Activated T-cell treated with anti-CD3 and anti-CD28 coated beads, Interleukin-2, amount 50 U/mL, for 48 hours (primary cell): ENCODE measurements at places on chromosomes 5 and 9.

- DNase-seq = no peak
Observed at GRCh38 chr5:123151227-123151909, 62.3 kb downstream of the PRDM6 start.

DNA sequence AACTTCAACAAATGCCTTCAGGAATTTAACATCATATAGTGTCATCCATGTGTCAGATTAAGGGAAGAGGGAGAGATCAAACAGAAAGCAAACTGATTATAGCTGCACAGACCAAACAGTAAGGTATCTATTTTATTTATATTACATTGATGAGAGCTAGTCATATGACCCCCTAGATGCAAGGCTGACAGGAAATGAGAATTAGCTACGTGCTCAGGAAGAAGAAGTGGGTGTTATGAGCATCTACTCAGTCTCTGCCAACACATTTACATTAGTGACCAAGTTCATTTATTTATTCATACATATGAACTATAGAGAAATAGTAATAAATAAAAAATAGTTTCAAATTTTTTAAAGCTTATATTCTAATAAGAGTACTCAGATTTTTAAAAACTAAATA, 787.3 kb downstream of the KCTD16 start:
- DNase-seq = no peak

- no peak for DNase-seq
Observed at GRCh38 chr9:93052791-93053540, 5.5 kb upstream of the SUSD3 start.

GRCh38 chr9:81213456-81213855, 475.9 kb downstream of the TLE1 start:
- DNase-seq = no peak

GRCh38 chr9:76557674-76558225, 98.8 kb downstream of the GCNT1 start:
- DNase-seq = no peak

DNA sequence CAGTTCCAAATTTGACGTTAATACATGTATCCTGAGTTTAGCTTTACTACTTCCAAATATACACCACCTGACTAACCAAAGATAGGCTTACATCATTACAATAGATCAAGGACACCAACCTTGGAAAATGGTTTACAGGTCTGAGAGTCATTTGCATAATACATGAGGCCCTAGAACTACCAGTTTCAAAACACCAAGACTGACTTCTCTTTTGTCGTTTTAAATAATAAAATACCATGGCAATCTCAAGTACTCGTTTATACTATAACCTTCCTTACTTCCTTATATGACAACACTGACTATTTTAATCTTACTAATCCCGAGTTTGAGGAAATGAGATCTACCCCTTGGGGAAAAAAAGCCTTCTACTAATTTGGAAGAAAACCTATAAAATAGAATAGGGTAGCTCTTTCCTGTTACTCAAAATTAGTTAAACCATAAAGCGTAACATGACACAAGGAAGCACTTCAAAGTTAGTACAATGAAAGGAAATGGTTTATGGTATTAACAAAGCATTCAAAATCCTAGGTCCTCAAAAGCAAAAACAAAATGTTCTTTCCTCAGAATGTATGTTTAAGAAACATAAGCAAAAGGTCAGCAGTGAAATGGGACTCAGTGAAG, 42.1 kb downstream of the UBQLN1 start:
- no peak for DNase-seq

GRCh38 chr9:107422189-107423185, 67.1 kb downstream of the KLF4 start:
- peak; percentile 54 for DNase-seq

GRCh38 chr9:17135295-17136160, 688 bp downstream of the CNTLN start:
- peak; percentile 17 for DNase-seq

DNA sequence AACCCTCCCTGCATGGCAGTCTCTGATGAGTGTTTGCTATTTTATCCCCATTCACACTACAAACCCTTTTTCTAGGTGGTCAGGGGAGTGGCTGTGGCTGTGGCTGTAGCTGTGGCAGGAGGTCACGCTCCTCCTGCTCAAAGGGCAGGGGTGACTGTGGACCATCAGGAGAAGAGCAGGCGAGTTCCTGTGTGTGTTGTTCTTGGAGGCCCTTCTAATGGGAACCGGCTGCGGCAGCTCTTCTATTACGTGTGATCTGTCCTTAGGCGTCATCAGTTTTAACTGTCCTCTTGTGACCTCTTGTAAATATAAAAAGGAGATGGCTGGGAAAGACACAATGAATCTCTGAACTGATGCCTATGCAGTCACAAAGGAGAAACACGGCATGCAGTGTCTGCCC, 65.1 kb downstream of the ANKH start:
- no peak for DNase-seq

DNA sequence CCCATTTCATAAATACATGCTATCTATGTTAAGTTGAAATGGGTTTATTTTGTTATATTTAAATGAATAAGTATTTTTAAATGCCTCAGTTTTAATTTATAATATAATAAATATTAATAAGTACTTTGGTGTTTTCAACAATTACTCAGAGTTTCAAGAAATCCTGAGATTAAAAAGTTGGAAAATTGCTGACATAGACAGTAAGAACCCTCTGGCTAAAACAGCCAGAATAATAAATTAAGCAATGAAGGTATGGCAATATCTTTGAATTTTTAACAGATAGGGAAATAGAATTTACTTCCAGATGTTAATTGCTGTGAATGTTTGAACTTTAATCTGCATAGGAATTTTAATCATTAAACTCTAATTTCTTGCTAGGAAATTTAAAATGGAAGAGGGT, 83.6 kb downstream of the ZNF622 start:
- no peak for DNase-seq

GRCh38 chr5:72179028-72179815, 71.9 kb downstream of the MAP1B start:
- no peak for DNase-seq

- DNase-seq = no peak
Observed at GRCh38 chr5:14155075-14155474, 11.9 kb downstream of the TRIO start.

DNA sequence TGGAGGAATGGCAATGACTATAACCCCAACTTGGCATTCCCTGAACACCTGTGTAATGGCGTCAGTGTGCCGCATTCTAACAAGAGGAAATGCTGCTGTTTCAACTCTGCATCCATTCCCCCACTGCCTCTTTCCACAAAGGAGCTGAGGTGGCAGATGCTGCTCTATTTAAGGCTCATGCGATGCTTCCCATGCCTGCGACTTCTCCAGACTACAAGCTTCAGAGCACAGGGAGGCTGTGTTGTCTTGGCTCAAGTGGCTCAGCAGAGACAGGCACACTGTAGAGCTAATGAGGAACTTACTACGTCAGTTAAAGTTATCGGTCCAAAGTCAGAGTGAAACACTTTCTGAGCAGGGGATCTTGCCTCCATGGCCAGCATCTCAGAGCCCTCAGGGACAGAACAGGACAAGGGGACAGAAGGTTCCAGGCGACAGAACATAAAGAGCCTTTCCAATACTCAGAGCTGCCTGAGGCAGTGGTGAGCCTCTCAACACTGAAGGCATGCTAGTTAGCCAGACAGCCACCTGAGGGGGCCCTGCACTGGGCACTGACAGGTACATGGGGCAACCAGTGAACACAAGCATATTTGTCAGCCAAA, 21.8 kb downstream of the TNIP1 start:
- no peak for DNase-seq

- DNase-seq = no peak
Observed at GRCh38 chr9:89218040-89218928, 39.7 kb upstream of the SHC3 start.

GRCh38 chr9:2681981-2682380, 35.3 kb upstream of the KCNV2 start:
- DNase-seq = no peak

- no peak for DNase-seq
Observed at GRCh38 chr5:87403899-87404298, 8.8 kb downstream of the CCNH start.

DNA sequence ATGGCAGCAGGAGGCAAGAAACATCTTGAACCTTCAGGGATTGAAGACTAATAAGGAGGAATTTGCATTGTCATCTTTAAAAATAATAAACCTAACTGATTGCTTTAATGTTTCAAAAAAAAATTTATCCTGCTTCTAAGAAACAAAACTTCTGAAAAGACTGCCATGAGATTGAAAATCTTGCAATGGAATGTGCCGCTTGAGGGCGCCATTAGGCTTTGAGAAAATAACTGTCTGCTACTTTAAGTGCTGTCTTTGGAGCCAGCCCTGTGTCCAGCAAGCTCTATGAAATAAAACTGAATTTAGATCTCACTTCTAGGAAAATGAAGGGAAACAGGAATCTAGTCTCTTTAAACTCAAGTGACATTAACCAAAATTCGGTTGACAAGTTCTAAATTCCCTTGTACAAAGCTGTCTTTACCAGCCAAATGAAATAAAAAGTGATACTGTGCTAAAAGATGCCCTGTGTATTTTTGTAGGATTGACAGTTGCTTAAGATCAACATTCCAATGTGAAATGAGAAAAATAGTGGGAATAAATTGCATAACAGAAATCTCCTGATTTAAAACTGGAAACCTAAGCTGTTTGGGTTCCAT, 79.4 kb downstream of the ESM1 start:
- DNase-seq = peak; percentile 81

DNA sequence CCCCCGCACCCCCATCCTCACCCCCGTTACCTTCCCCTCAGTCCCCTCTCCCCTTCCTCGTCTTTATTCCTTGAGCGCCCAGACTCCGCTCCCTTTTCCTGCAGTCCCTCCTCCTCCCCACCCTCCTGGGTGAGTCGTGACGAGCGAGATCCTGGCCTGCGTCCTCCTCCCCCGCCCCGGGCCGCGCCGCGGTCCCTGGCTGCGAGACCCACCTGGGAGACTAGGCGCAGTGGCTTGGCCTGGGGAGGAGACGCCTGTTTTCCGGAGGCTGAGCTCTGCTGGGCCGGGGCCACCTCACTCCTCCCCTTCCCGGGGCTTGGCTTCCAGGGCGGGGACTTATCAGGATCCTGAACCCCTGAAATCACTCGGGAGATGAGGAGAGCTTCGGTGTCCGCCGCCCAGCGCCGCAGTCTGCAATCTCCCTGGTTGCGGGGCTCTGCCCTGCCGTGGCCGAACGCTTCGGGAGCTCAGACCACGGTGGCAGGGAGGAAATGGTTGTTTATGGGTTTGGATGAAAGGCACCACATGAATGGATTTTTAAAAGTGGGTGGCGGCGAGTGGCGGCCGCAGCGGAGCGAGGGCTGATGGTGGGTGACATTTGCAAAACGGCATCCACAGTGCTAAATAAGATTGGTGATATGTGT, 984 bp downstream of the STXBP1 start:
- DNase-seq = peak; percentile 62

GRCh38 chr5:39083968-39084367, 9.8 kb upstream of the RICTOR start:
- no peak for DNase-seq

DNA sequence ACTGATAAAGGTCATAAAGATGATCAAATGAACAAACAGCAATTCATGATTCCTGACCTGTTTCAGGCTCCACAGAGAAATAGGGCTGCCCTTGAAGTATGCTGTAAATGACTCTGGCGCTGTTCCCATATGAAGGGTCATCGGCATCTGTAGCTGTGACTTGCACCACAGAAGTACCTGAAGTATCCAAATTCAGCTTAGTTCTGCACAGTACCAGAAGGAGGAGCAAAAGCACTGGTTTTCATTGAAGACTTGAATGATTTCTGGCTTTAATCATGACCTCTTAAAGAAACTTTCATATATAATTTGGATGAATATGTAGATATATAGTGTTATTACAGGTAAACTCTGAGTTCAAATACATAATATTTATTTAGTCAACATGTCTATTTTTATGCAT, 109.1 kb downstream of the CDH10 start:
- DNase-seq = no peak
